NCI-H2029 (cell line): ENCODE measurements at places on chromosomes 4 and X.

DNA sequence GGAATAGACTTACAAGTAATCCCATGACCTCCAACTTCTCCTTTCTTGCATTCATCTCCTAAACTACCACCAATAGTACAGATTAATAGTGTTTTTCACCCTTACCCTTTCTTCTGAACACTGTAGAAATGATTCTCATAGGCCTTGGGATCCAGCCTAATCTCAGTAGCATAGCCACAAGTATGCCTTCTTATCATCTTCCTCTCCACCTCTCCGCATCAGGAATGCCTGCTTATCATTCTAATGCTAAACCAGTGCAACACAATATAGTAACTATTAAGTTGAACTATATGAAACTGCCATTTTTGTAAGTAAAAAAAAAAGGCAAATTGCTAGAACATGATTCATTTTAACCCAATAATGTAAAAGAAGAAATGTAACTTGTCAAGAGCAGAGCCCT lies 79.5 kb upstream of the IL2 start:
- DNase-seq, result no peak

DNA sequence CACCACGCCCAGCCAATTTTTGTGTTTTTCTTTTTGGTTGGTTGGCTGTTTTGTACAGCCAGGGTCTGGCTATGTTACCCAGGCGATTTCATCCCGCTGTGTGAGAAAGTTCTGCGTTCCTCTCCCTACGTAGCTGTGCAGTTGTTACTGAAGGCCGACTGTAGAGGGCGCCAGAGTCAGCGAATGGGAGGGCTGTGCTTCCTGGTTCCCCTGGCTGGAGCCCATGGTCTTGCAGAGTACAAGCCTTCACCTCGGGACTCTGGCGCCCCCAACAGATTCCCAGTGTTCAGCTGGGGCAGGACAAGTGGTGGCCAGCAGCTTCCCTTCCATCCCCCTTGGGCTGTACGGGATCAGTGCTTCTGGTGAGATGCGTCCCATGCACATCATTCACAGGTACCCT lies 5.6 kb upstream of the CT45A1 start:
- DNase-seq, result no peak

DNA sequence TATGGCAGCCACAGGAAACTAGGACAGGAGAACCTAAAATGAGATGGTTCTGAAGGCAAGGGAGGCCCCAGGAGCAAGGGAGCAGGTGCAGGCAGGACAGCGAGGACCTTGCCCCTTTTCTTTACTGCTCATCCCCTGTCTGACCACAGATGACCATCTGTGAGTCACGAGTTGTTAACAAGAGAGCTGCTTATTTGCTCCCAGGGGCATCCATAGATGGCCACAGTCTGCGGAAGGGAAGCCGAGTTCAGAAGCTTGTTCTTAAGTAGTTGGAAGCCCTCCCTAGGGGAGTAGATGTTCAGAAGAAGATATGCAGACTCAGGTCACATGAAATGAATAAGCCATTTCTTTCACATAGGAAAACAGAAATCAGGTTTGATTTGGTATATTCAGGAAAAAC lies 69.4 kb downstream of the EVC2 start:
- DNase-seq, result no peak

DNA sequence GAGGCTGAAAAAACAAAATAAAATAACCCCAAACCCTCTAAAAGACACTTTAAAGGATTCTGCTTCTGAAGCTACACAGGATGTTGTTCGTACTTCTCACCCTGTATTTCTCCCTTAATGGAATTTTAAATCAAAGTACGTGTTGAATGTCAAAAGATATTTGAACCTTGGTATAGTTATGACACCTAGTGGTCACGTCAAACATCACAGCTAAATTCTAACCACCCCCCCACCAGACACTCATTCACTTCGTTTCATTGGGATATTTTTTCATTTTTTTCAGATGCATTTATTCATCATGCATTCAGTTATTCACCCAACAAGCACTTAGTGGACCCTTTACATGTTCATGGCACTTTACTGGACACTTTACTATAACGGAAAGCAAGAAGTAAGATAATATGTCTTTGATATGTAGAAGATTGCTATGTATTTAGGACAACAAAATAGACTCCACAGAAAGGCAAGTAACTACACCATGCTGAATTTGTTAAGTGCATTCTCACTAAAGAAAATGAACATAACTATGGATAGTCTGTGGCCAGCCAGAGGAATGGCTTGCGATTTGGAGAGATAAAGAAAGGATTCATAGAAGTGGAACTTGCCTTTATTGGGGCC lies 62.5 kb upstream of the GPR174 start:
- DNase-seq, result no peak

GRCh38 chr4:83852085-83852451 lies 316.2 kb downstream of the GPAT3 start:
- DNase-seq, result no peak

- no peak for DNase-seq
These were observed 601.7 kb upstream of the GRIA3 start for GRCh38 chrX:122582280-122582974.

DNA sequence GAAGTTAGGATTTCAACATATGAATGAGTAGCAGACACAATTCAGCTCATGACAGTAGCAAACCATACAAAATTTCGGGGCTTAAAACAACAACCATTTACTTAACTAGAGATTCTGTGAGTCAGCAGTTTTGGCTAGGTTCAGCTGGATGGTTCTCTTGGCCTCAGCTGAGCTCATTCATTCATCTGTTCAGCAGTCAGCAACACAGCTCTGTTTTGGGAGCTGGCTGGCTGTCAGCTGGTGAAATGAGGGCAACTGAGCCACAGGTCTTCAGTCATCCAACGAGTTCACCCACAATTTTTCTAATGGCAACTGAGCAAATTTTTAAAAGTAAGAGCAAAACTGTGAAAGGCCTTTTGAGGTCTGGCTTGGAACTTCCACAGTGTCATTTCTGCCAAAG lies 2005.1 kb upstream of the AGA start:
- no peak for DNase-seq

DNA sequence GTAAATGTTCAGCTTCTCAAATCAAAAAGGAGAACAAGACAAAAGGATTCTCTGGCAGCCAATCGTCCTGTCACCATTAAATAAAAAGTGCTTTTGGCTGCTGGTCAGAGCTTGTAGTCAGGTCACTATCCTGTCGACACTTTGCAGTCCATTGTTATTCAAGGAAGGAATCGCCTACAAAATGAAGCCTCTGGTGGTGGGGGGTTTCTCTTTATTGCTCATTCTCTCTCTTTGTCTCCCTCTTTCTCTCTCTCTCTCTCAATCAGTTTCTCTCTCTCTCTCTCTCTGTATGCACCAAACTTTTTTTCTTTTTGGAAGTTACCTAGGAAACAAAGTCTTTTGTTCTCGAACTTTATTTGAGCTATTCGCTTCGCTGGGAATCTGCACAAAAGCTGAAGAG lies 17.6 kb upstream of the SCML1 start:
- no peak for DNase-seq

- DNase-seq, result no peak
These were observed 101.2 kb downstream of the SMIM20 start for GRCh38 chr4:26015133-26015651.

DNA sequence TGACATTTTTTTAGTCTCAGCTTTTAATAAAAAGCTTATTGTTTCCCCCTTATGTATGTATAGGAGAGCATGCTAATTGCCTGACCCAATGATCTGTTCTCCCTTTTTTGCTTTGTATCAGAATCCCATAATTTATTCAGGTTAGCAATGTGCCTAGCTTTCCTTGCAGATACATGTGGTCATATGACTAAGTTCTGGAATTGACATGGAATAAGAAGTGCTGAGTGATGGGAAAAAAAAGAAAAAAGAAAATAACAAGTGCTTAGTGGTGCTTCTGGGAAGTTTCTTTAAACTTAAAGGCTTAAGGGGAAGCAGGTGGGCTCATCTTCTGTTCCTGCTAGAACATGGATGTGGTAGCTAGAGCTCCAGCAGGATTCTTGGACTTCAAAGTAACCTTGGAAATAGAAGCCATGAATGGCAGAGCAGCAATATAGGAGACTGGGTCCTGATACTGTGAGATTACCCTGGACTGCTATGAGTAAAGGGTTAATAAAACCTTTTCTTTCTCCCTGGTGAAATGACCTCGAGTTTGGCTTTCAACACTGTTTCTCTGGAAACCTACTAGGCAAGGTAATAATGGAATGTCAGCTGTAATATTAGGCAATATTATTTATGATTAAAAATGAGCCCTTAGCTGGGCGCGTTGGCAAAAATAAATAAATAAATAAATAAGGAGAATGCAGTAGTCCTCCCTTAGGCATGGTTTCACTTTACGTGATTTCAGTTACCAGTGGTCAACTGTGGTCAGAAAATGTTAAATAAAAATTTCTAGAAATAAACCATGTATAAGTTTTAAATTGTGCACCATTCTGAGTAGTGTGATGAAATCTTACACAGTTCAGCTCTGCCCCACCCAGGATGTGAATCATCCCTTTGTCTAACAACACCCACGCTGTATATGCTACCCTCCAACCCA lies 16.7 kb upstream of the RBM41 start:
- no peak for DNase-seq

DNA sequence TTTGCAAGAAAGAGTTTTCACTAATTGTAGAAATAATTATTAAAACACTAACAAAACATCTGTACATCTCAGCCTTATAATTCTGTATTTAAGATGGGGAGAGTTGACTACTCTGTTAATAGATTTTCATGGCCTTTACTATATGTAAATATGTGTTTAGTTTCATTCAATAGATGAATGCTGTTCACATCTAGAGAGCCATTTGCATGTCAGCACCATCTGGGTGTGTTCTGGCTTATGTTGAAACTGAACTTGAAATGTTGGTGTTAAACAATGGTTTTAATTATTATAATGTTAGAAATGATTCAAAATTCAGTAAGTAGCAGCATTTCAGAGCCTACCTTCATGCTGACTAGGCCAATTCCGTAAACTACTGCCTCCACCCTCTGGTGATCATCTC lies 102.5 kb upstream of the ADAD1 start:
- DNase-seq, result no peak

- DNase-seq, result no peak
These were observed 171.3 kb downstream of the PTTG2 start for GRCh38 chr4:38131371-38132091.

DNA sequence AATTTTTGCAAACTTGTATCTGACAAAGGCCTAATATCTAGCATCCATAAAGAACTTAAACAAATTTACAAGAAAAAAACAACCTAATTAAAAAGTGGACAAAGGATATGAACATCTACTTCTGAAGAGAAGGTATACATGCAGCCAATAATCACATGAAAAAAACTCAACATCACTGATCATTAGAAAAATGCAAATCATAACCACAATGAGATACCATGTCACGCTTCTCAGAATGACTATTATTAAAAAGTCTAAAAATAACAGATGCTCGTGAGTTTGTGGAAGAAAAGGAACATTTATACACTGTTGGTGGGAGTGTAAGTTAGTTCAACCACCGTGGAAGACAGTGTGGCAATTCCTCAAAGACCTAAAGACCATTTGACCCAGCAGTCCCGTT lies 24.0 kb downstream of the CEP44 start:
- DNase-seq, result no peak

- no peak for DNase-seq
These were observed 1.6 kb downstream of the KLHL13 start for GRCh38 chrX:118114971-118115370.

DNA sequence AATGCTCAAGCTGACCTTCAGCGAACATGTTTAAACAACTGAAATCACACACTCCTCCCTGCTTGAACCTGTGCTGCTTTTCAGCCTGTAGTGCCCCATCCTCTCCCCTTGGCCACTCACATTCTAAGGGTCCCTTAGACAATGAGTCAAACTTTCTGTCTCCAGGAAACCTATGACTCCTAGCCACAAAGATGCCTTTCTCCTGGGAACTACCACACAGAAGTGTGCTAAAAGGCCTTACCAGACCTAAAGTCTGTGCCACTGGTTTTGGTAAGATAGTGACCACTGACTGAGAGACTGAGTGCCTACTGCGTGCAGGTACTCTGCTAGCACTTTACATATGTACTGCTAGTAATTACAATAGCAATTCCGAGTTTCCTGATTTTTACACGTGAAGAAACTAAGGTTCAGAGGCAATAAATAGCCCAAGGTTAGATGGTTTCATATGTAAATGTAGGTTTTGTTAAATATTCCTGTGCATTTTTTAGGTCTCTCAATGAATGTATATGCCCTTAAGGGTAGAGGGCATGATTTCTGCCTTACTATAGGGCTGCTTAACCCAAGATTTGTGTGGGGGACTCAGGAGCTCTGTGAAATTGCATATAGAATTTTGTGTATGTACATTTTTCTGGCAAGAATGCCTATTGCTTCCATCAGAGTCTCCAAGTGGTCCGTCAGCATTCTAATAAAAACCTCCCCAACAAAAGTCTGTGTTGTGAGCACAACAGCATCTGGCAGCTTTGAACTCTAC lies 71.1 kb downstream of the NSG1 start:
- DNase-seq, result no peak

DNA sequence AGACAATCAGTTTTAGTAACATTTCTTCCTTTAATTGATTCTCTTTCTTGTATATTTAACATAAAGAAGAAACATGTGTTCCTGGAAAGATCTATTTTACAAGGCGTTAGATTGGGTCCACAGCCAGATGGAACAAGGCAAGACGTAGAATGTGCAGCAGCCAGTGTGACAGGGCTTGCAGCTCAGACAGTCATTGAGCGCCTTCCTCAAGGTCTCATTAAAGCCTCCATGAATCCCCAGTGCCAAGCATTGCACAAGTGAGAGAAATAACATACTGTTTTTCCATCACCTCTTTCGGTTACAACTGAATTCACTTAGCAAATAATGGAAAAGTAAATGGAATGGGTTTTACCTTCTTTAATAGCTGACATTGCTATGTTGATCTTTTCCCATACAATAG lies 292.5 kb downstream of the USP46 start:
- no peak for DNase-seq

DNA sequence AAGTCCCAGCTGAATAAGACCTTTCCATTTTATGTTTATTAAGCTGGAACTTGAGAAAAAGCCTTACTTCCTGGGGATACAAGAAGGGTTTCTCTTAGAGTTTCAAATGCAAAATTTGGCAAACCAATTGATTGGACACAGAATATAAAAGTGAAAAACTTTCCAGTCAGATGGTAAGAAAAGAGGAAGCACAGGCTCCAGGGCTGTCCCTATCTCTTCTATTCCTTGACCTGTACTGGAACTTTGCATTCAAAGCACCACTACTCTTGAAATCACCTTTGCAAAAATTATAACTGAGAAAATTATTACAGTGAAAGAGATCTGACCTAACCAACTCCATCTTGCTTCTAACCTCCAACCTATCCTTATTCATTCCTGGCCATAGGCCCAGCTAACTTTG lies 11.7 kb downstream of the PROM1 start:
- DNase-seq, result no peak

GRCh38 chr4:87669373-87669772 lies 19.3 kb downstream of the DMP1 start:
- no peak for DNase-seq
